AG10803 (cell line): ENCODE measurements at places on chromosomes 11 and 22.

DNA sequence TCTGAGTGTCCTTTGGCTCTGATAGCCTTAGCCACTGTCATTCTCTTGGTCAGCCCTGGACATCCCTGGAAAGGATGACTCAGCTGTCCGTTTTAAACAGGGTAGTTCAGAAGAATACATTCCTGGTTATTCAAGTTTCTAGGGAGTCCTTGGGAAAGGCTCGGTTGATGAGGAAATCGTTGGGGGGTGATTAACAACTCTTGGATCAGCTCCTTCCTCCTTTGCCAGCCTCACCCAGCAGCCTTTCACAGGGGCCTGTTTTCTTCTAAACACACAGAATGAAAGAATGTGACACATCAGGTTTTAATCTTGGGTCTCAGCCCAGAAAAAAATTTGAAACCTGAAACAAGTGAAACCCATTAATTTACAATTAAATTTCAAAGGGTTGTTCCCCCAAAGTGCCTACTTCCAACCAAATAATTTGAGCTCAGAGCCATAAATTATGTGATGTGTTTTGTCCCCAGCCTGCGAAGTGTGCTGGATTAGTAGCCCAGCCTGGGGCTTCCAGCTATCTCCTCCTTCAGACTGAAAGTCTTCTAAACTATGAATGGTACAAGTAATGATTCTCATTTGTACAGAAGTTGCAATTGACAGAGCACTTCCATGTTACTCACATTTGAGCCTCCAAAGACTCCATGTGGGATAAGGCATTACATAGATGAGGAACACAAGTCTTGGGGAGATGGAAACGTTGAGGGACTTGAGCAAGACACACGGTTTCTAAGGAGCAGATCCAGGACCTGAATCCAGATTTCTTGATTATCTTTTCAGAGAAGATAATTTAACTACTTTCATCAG, 19.3 kb upstream of the MRGPRX2 start:
- DNase-seq, result peak; percentile 97

DNA sequence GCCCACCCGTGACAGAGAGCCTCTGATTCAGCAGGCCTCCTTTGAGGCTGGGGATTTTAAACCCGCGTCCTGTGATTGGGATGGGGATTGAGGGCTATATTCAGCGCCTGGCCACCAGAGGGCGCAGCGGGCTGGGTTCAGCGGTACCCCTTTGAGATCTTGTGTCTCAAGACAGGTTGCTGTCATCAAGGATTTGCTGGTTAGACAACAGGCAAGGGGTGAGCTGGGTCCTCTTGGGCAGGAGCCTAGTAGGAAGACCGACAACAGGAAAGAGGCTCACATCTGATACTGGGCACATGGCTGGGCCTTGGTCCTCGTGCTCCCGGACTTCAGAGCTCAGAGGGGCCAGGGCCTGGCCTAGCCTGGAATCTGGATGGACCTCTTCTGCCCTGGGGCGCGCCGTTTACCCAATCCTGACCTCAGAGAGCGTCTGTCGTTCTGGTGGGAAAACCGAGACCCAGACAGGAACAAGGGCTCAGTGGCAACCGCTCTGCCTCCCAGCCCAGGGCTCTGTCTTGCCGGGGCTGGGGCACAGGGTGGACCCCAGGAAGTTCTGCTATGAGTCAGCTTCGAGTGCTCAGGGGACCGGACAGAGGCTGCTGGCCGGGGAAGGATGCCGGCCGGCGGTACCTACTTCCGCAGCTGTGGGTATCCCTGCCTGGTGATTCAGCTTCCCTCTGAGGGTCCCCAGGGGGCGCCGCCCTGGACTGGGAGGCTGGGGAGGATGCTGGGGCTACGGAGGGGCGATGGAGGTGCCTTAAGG, 929 bp upstream of the SLC35E4 start:
- DNase-seq, result peak; percentile 87

DNA sequence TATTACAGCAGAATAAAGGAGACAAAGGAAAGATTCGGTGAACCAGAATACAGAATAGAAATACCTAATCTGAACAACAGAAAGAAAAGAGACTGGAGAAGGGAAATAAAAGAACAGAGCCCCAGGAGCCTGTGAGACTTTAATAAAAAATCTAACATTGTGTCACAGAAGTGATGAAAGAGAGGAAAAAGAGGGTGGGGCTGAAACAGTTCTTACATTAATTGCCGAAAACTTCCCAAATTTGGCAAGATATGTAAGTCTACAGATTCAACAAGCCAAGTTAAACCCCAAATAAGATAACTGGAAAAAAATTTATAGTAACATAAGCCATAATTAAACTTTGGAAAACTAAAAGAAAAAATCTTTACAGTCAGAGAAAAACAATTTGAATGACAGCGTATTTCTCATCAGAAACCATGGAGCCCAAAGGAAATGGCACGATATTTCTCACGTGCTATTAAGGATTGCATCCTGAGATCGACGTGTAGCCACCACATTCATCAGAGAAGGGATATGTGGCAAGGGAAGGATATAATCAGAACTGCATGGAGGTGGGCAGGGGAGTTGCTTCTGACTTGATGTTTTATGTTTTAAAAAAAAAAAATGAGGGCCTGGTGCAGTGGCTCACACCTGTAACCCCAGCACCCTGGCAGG, 73.9 kb downstream of the SGSM3 start:
- DNase-seq, result no peak

DNA sequence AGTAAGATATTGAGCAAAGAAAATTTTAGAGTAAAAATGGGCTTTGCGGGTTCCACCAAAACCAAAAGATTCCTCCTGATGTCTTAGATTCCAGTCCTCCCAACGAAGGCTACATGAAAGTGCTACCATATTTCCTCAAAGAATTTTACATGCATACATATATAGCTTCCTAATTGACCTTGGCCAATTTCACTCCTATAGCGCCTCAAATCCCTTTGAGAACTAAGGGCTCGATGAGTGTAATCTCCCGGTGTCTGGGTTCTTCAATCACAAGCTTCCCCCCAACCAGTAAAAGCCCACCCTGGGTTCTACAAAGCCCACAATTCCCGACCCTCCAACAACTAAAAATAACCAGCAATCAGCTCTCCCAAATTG, 1.2 kb downstream of the SIK3 start:
- no peak for DNase-seq

DNA sequence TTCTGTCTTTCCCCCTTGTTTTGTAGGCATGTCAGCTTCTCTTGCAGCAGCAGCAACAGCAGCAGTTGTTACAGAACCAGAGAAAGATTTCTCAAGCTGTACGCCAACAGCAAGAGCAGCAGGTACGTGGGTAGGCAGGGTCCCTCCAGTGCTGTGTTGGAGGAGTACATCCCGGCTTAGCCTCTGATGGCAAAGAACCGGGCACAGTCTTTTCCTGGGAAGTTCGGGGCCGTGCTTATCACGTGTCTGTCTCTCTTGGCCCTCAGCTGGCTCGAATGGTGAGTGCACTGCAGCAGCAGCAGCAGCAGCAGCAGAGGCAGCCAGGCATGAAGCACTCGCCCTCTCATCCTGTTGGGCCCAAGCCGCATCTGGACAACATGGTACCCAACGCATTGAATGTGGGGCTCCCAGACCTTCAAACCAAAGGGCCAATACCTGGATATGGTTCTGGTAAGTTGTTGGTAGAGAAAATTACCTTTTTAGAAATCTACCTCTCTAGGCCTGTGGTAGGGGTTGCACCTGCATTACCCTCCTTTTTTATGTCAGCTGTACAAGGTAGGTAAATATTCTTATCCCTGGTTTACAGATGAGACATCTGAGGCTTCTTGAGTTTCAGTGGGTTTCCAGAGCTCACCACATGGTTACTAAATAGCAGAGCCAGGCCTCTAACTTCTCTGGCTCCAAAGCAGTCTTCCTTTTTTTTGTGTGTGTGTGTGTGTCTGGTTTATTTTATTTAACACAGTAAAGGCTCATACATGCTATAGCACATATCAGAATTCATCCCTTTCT, 45.2 kb upstream of the ADSL start:
- DNase-seq, result no peak

- DNase-seq, result no peak
These were observed 42.3 kb downstream of the EIF4ENIF1 start for GRCh38 chr22:31447337-31447736.

DNA sequence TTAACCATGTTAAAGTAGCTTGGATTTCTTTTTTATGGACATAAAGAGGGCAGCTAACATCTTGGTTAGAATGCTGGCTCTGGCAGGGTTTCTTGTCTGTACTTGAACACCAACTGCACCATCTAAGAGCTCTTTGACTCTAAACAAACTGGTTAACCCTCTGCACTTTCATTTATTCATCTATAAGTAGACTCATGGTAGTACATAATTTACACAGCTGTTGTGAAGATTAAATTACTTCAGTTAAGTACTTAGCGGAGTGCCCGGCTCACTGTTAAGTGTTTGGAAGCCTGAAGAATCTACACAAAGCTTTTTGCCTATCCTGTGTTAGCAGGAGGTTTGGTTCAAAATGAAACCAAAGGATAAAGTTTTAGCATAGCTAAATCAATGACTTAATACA, 846.2 kb upstream of the API5 start:
- no peak for DNase-seq

- no peak for DNase-seq
These were observed 10.2 kb downstream of the FUT4 start for GRCh38 chr11:94553938-94554337.

DNA sequence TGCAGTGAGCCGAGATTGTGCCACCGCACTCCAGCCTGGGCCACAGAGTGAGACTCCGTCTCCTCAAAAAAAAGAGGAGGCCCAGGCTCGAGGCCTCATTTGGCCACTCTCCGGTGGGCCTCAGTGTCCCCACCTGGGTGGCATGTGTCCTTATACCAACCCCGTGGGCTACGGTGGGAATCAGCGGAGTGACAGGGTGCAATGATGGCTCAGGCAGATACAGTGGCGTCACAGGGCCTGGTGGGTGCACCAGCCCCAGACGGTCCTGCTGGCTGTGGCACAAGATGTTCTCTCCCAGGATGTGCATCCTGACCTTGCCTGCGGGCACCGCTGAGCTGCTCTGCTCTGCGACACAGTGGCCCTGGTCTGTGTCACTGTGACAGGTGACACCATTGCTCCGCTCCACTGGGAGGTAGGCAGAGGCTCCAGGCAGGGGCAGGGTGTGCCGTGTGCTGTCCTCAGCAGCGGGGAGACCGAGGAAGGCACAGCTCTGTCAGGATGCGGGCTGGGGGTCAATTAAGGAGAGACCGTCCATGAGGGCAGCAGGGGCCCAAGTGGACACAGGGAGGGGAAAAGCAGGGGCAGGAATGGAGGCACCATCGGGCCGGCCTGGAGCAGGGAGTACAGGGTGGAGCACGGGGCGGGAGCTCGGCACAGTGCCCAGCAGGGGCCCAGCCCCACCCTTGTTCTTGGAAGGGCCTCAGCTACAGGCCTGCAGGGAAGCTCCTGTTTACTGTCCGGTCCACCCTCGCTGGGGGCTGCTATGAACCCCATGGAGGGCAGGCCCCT, 21.7 kb upstream of the TH start:
- DNase-seq, result no peak

GRCh38 chr11:22456993-22457762, 119.0 kb downstream of the SLC17A6 start:
- DNase-seq, result no peak

DNA sequence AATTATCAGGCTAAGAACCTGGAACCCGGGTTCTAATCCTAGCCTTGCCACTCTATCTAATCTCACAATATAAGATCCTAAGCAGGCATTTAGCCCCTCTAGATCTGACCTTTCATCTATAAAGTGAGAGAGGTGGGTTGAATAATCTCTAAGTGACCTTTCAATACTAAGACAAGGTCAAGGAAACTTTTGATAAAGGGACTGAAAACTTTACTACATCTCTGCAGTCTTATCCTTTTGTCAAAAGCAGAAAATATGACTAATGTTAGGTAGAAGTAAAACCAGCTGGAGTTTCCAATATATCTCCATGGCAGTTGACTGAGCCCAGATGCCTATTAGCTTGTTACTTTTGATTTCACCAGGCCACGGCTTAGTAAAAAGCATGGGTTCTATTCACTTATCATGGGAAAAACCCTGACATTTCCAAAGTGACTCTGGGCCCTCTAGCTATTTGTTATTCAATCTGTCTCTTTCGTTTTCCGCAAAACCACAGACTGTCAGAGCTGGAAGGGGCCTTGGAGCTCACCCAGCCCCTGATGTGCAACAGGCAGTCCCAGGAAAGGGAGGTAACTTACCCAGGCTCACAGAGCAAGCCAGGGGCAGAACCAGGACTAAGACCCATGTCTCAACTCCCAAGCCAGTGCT, 75.8 kb downstream of the RAB30 start:
- DNase-seq, result peak; percentile 73

DNA sequence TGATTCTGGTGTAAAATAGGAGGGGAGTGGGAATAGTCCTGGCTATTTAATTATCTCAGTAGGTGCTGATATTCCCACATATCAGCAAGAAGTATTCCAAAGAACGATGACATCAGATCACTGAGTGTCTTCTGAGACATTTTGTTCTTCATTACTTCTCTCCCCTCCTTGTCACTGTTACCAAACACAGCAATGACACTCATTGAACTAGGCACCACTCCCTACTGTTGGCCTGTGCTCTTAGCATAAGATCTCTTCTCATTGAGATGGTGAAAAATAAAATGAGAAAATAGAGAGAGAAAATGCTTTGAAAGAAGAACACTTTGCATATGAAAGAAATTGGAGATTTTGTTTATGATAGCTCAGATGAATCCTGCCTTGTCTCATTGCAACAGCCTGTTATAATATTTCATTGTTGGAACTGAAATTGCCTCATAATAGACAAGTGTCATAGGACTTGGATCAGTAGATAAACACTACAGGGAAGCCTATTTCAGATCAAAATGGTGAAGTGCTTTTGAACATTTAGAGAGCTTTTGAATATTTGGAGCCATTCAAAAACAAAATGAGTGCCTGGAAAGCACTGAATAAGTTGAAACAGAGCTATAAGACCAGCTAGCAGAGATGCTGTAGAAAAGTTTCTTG, 11.3 kb upstream of the ETS1 start:
- DNase-seq, result no peak

DNA sequence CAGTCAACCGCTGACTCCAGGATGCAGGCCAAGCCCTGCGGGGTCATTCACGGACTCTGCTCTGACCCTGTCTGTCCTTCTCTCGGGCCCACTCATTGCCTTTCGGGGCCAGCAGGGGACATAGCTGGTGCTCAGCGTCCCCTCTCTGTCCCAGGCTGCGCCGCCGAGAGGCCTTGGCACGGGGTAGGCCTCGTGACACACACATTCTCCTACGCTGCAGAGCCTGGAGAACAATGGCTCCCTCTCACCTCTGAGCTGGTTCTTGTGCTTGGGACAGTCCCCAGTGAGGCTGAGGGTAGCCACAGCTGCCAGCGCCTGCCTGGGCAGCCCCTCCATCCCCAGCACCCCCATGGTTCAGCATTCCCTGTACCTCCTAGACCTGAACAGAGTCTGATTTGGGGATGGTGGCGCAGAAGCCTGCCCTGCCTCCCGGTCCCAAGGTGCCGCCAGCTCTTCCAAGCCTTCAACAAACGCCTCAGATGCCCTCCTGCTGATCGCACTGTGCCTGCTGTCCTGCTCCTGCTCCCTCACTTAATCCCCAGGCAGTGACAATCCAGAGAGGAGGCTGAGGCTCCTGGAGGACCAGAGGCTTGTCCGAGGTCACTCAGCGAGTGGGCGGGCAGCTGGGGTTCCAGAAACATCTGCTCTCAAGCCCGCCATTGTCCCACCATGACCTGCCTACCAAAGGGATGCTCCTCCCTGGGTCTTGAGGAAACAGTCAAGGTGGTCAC, 30.4 kb downstream of the DUSP8 start:
- no peak for DNase-seq
